ENCODE measurements at places on chromosomes 3 and 15.

DNA sequence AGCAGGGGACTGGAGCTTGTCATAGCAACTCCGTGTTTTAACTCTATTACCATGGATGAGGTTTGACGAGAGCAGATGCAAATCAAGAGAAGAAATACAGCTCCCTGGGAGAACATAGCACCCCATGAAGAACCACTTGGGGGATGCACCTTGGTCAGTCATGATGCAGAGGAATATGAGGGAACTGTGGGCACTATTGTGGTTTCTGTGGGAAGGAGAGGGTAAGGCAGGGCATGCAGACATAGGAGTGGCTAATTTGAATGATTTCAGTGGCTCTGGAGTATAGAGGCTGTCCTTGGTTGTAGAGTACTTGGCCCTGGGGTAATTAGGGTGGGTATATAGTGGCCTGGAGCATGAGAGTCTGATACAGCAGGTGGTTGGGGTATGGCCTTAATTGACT lies 131.9 kb downstream of the EDEM1 start:
- no peak for DNase-seq

DNA sequence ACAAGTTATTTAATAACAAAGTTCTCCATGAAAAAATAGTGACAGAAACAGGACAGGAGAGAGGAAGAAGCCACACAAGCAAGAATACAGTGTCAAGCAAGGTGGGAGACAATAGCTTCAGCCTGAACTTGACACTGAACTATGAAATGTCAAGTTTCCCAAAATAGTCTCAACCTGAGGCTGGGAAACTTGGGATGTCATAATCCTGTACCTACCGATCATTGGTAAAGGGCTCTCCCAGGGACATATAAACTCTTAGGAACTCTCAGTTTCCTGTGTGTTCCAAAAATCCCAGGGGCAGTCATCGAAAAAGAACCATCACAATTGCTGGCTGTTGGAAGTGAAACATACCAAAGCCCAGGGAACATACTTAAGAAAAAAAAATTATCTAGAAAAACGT lies 211.6 kb downstream of the P3H2 start:
- no peak for DNase-seq

DNA sequence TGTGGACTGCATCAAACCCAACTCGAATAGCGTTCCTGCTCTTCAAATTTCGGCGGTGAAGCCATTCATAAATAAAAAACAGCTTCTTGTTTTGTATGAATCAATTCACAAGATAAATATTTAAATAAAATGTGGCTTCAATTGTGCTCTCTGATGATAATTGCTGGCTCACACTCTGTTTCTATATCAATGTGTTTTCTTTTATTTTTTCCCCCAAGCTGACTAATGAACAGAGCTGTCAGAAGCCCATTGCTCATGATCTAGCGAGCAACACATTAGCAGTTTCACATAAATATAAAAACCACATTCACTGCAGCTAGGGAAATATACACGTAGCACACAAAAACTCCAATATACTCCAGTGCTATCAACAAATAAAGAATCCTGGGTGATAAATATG lies 45.0 kb upstream of the FOXP1 start:
- no peak for DNase-seq

DNA sequence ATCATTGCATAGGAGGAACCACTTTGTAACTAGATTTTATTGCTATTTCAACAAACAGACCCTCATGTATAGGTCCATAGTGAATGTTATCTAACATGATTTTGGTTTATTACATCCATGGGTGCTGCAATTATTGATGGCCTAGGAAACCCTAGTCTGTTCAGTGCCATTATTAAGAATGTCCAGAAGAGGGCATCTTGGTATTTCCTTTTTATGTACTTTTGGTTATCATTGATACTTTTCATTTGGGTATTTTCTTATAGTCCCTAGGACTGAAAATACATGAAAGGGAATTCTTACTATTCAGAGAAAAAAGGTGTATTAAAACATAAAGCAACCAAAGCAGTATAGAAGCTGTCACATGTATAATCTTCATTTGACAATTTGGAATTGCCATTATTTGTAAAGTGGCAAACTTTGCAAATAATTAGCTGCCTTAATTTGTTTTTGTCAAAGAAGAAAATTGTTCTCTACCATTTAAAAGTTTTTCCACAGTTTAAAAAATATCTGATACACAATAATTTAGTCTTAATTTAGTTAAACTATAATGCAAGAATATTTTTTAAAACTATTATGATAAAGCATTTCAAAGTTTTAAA lies 48.7 kb downstream of the CNOT10 start:
- no peak for DNase-seq

DNA sequence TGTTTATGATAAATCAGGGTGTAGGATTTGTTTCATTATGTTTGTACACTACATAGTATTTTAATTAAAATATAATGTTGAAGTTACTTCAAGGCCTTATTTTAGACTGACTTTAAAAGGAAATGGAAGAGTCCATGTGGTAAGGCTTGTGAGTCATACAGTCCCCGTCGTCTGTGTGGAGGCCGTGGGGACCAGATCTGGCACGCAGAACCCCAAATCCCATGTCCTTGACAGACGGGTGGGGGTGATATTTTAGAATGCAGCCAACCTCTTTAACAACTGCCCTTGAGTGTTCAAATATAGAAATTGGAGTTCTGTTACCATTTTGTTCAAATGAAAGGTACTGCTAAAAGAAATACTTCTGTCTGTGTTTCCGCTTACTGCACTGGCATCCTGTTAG lies 35.8 kb downstream of the ABHD17C start:
- no peak for DNase-seq

- DNase-seq = no peak
These were observed 78.4 kb upstream of the NR2F2 start for GRCh38 chr15:96252148-96252547.

DNA sequence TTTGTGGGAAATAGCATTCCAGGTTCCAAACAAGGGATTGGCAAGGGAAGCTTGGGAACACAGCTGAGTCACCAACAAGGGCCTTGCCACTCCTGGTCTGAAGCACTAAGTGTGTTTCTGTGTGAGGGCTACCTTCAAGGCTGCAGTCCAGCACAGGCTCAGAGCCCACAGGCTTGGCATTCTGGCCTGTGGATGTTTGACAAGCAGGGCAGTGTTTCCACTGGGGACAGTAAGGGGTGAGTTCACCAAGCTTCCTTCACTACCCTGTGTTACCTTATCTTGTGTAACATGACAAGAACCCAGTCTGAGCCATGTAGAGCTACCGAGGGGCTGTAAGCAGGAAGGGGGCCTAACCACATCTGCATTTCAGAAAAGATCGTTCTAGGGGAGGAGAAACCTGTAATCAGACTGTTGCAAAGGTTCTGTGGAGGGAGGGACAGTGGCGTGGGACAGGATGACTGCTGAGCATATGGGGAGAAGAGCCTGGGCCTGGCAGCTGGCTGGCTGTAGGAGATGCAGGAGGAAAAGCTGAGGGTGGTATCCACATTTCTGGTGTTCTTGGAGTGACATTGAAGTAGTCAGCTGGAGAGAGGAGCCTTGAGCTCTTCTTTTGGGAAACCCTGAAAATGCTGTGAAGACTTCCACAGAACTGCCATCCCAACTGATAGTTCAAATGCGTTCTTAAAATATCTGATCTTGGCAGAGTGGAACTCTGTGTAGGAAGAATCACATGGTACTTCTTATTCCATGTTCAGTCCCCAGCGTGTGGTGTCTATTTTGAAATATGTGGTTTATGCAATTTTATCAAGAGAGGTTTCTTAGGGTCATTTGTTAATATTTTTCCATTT lies 61.3 kb downstream of the CTDSPL start:
- no peak for DNase-seq

GRCh38 chr15:37136666-37137065 lies 36.3 kb upstream of the MEIS2 start:
- no peak for DNase-seq

- no peak for DNase-seq
These were observed 21.6 kb downstream of the PLA2G4B start for GRCh38 chr15:41860049-41860828.

GRCh38 chr3:13352621-13353131 lies 67.4 kb downstream of the NUP210 start:
- DNase-seq = peak; percentile 37

- DNase-seq = peak; percentile 55
These were observed 37.5 kb upstream of the STIMATE start for GRCh38 chr3:52934630-52935530.

DNA sequence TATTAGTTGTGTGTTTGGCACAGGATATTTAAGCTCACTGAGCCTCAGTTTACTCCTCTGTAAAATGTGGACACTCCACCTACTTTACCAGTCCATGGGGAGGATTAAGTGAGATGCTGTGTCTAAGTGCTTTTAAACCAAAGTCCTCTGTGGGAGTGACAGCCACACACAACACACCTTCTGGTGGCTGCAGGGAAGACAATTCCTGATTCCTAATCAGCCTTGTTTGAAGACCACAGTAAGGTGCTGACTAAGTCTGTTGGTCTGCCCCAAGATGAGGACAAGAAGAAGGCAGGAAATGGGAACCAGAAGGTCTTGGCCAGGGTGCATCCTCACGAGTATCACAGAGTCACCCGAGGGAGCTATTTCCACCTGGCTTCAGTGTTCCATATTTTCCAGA lies 52.3 kb downstream of the EPHB1 start:
- DNase-seq = no peak

GRCh38 chr3:153591561-153592245 lies 429.7 kb downstream of the RAP2B start:
- no peak for DNase-seq

GRCh38 chr15:72227192-72227586 lies 3.8 kb downstream of the PKM start:
- peak; percentile 64 for DNase-seq

- DNase-seq = no peak
These were observed 19.6 kb downstream of the NR1D2 start for GRCh38 chr3:23964537-23965235.

GRCh38 chr15:80929689-80930088 lies 59.9 kb downstream of the MESD start:
- no peak for DNase-seq

DNA sequence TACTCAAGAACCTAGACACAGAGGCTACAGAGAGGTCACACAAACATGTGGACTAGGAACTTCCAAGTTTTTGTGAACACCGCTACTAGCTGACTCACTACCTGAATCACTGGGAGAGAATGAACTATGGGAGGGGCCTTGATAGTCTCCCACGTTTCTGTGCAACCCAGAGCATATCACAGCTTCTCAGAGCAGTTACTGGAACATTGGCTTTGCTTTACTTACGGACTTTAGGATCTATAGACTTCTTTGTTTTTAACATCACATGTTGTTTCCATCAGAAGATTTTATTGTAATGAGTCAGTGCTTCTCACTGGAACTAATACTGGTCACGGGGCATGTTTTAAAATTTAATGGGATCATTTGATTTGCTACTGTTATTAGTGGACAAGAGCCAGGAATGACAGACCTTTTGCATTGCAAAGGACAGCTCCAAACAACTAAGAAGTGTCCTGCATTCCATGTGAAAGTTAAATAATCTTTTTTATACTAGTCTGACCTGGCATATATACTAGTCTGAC lies 35.6 kb downstream of the RTP4 start:
- DNase-seq = no peak

DNA sequence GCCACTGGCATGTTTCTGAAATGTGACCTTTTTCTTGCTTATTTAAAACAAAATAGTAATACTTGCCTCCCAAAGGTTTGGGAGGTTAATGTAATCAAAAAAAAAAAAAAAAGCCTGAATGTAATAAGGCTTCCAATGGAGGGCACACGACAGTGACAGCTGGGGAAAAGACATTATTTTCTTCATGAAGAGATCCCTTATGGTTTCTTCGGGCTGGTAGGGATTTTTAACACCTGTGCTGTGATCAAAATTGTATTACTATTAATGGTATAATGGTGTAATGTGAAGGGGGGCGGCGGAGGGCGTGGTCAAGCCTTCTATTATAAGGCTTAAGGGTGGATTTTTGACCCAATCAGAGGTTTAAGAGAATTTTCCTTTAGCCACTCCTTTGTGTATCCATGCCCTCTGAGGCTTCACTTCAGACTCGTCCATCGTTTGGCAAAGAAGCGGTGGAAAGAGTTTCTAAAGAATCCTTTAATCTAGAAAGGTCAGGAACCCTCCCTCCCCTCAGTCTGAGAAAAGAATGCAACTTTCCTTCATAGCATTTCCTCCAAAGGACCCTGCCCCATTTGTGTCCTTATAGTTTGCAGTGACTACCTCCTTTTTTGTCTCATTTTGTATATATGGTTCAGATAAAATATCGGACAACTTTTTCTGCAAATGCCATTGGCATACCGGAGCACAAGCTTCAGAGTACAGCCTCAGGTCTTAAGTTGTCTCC lies 89.5 kb upstream of the CHD2 start:
- DNase-seq = peak; percentile 72

DNA sequence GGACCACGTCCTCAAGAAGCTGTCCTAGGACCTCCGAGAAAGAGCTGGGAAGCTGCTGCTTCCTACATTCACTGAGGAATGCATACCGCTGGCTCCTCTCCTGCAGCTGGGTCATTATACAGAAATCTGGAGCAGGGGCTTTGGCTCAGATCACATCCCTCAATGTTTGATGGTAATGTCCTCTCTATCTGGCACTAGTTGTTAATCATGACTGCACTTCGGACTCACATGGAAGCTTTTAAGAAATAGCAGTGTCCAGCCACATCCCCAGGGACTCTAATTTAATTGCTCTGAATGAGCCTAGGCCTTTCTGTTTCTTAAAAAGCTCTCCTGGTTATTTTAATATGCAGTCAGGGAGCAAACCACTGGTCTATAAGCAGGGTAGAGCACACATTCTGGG lies 25.7 kb upstream of the MYRIP start:
- DNase-seq = no peak

DNA sequence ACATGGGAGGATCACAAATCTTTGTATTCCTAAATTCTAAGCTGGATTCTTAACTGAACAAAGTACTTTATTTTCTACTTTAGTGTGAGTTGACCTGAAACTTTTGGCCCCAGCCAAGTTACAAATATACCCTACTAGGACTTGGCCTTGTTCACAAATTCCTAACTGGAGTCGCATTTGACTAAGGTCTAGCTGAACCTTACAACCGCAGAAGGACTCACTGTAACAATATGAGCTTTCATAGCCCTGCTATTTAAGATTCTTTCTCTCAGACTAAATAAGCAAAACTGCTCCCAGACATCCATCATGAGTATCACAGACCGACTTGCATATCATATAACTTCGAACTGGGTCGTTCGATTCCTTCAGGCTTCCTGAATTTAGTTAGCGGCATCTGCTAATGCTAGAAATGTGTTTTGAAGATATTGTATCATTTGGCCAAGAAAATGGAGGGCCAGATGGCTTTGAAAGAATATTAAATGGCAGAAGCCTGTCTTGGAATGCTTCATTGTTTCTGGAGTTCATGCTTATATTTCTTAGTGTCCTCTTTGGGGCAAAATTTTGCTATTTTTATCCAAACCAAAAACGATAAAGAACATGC lies 28.4 kb upstream of the ADAMTS9 start:
- DNase-seq = no peak

GRCh38 chr3:55816794-55817576 lies 329.9 kb upstream of the WNT5A start:
- no peak for DNase-seq

DNA sequence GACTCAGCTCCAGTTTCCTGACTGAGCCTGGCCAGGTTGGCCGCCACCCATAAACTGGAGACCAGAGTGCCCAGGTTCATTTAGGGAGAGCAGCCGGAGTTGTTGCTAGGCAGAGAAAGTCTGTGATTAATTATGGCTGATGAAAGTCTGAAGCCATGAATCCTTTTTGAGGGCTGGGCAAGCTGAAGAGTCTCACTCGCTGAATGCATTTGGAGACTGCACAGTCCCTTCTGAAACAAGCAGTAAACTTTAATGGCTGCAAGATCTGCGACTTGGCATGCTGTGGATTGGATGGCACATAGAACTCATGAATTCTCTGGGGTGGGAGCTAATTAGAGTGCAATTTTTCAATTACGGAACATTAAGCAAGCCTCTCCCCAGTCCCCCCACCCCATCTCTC lies 282.1 kb downstream of the RPLP1 start:
- no peak for DNase-seq

Measured in stimulated activated naive CD8-positive, alpha-beta T cell treated with anti-CD3 and anti-CD28 coated beads, Interleukin-15, Interleukin-2, amounts not matched to agents 100 U/mL and 50 U/mL, for 24 hours (primary cell).